Kidney (tissue), 22 donors: ENCODE measurements at places on chromosomes 11 and 22. TPM values are rescaled to one million over a fixed set of nuclear protein-coding genes. Genes with fewer than 3 reads are reported as not detected.

DNA sequence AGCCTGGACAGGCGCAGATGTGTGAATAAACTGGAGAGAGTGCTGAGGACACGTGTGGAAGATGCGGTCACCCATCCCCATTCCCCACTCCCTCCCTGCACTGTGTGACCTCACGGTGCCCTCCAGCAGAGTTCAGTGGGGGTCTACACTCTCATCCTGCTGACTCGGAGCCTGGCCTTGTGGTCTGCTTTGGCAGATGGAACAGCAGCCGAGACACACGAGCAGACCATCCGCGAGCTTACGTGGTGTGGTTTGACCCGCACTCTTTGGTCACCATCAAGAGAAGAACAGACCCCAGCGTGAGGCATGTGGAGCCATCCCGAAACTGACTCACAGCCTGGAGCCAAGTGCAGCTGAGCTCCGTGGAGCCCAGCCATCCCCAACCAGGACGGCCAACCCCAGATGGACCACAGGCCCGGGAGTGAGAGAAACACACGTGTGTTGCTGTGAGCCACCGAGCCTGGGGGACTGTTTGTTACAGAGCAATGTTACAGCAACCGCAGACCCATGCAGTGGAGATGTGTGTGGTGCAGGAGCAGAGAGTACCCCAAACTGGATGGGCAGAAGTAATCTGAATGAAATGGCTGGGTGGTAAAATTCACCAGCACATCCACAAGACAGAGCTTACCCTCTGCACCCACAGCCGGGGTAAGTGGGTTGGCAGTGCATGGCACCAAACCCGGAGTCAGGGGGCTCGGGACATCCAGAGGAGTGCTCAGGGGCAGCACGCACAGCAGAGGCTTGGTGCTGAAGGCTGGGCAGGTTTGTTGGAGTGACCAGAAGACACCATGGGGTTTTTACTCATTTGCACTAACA, 90.7 kb downstream of the RTL6 start:
- no peak overlapping the region for H3K27ac ChIP-seq
- H3K4me1 ChIP-seq: no peaks in the 10 kb centered on the region
- H3K4me3 ChIP-seq: no peak overlapping the region
- peak; percentile 33 for DNase-seq
- no peaks in the 10 kb centered on the region for H3K36me3 ChIP-seq

- H3K4me1 ChIP-seq: peaks cover 8% of the 10 kb centered on the region
- no peaks in the 10 kb centered on the region for H3K36me3 ChIP-seq
- no peak for DNase-seq
- H3K27me3 ChIP-seq: no peaks in the 10 kb centered on the region
- peak overlapping the region; percentile 51 for H3K4me3 ChIP-seq
- no peak overlapping the region for H3K27ac ChIP-seq
These were observed 733 bp upstream of the GRAMD1B start for GRCh38 chr11:123429336-123429735.

DNA sequence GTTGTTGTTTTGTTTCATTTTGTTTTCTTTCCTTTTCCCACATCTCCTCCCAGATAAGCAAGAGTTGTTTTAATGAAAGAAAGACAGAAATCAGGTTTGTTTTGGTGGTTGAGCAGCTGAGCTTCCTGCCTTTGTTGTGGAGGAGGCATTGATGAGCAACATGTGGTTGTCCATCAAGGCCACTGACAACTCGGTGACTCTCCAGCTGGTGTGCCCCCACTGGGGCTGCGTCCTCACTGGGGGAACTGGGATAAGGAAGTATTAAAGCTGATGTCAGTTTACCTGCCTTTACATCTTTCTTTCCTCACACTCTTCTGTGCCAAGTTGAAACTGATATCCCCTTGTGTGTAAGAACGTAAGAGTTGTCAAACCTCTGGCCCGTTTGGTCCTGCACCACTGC, 5.9 kb downstream of the VPS26B start:
- no peak overlapping the region for H3K4me3 ChIP-seq
- no peak overlapping the region for H3K27ac ChIP-seq
- peak; percentile 18 for DNase-seq
- no peaks in the 10 kb centered on the region for H3K27me3 ChIP-seq

FGF19 gene
- total RNA-seq: not detected

KIRREL3 gene
- 0.19 TPM for total RNA-seq

CLCF1 gene
- total RNA-seq: 15.8 TPM

DNA sequence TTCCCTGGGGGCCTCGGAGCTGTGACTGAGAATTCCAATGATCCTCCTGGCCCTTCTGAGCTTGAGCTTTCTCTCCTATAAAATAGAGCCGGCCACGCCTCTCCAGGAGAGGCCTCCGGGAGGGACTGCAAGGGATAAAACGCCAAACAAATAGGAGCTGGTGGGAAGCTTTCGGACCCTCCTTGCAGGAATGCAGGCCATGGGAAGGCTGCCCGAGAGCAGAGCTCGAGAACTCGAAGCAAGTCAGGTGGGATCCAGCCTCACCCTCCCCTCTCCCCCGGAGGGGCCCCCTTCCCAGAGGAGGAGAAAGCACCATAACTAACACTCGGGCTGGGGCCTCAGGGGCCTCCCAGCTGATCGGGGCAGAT, 34.6 kb downstream of the FLRT1 start:
- no peaks in the 10 kb centered on the region for H3K4me1 ChIP-seq
- no peak overlapping the region for H3K4me3 ChIP-seq
- H3K36me3 ChIP-seq: no peaks in the 10 kb centered on the region

ADM2 gene
- 8.0 TPM for total RNA-seq

- no peaks in the 10 kb centered on the region for H3K27me3 ChIP-seq
- H3K27ac ChIP-seq: no peak overlapping the region
- H3K4me3 ChIP-seq: no peak overlapping the region
- no peak for DNase-seq
- no peaks in the 10 kb centered on the region for H3K36me3 ChIP-seq
These were observed 96.1 kb downstream of the FDX1 start for GRCh38 chr11:110525883-110526282.
